ENCODE measurements at places on chromosomes 13 and 19.

GRCh38 chr19:18725841-18726770 is 42.6 kb downstream of the CRTC1 start:
- DNase-seq, result no peak

DNA sequence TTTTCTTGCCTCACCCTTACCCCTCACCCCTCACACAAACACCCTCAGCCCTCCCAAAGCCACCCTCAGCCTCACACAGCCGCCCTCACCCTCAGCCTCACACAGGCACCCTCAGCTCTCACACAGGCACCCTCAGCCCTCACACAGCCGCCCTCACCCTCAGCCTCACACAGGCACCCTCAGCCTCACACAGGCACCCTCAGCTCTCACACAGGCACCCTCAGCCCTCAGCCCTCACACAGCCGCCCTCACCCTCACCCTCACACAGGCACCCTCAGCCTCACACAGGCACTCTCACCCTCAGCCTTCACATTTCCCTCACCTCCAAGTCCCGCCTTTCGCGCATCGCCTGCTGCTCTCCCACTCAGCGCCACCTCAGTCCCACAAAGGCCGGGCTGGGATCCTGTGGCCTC is 287 bp upstream of the ZSCAN22 start:
- DNase-seq, result no peak

GRCh38 chr19:6800991-6801484 is 28.5 kb downstream of the VAV1 start:
- no peak for DNase-seq

GRCh38 chr13:99083981-99084380 is 106.1 kb upstream of the DOCK9 start:
- no peak for DNase-seq

- no peak for DNase-seq
Observed at GRCh38 chr19:45402298-45403061, 2.4 kb downstream of the PPP1R13L start.
